ENCODE measurements at places on chromosomes 11 and 22.

DNA sequence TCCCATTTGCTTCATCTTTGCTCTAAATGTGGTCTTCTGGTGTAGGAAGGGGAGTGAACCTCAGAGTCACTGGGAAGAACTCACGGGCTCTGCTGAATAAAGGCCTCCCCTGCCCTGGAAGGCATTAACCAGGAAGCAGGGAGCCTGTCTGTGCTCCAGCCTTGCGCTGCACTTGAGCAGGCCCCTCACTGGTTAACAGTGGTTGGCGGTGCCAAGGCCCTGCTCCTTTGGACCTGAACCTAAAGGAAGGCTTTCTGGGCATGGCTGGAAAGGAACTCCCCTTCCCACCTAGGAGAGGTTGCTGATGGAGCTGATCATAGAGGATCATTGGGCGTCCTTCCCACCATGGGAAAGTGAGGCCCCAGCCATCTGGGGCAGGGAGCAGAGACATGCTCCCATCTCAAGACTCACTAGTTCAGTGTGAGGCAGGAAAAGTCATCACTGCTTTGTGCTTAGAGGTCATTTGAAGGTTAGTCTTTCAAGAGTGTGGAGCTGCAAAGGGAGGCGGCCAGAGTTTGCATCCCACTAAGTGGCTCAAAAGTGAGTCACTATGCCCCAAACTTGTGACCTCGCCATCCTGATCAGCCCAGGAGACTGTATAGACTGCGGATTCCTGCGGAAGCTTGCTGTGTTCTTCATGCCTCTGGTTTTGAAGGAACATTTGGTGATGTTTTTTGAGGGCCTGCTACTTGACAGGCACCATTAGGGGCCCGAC is 50.4 kb downstream of the DBX1 start:
- no peak for DNase-seq

DNA sequence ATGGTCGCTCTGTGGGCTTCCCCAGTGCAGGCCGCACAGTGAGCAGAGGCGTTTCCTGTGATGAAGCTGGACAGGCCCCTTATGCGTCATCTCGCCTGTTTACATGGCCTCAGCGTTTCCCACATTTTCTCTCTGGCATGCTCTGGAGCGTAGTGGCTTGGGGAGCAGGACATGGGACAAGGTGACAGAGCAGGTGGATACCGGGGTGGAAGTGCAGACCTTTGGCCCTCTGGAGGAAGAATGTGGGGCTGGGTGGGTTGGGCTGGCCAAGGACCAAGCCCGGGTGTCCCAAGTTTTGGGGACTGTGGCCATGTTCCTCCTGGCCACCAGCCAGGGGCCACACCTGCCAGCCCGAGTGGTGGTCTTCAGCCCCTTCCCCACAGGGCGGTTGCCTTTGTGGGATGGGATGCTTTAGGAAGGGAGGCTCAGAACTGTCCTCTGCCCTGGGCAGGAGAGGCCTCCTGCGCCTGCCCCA is 446.6 kb downstream of the TBC1D22A start:
- DNase-seq, result no peak

- DNase-seq, result no peak
Measured at GRCh38 chr11:47052576-47052975, 116.0 kb downstream of the CSTPP1 start.

GRCh38 chr11:8610532-8611116 is 16.6 kb upstream of the STK33 start:
- DNase-seq, result no peak

DNA sequence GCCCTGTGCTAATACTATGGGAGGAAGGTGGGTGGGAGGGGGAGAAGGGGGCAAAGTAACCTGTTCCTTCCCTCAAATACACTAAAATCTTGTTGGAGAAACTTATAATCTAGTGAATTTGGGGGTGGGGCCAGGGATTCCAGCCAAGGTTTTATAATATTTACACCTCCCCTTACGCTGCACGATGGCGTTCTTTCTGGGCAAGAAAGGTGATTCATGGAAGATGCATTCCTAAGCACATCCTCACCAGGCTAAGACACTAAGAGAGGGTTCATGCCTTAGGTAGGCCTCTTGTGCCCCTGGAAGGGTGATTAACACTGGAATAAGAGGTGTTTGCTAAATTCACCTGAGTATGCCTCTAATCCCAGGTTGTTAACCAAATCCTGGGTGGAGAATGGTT is 82.6 kb downstream of the BARX2 start:
- no peak for DNase-seq

DNA sequence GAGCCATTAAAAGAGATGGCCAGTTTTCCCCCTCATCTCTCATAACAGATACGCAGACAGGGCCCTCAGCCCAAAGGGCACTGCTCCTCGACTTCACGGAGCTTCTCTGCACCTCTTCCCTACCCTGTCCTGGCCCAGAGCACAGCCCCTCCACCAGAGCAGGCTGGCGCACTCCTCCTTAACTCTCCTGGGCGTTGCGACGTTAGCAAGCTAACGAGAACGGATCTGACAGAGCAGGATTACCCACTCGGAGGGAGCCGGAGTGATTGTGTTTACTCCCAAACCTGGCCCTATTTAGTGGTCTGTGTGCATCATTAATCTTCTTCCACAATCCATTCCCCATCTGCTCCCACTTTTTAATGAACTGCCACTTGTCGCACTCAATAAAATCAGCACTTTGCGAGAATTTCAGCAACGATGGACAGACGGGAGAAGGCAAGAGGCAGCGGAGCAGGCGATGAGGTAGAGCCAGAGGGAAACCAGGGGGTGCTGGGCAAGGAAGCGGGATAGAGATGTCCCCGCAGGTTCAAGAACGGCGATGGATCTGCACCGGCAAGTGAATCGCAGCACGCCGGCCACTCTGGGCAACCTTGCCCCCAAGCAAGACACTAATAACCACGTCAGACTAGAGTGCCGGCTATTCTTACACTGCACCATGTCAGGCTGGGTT is 159.4 kb downstream of the BUD13 start:
- no peak for DNase-seq

- no peak for DNase-seq
Measured at GRCh38 chr11:115706626-115707135, 202.5 kb upstream of the CADM1 start.

DNA sequence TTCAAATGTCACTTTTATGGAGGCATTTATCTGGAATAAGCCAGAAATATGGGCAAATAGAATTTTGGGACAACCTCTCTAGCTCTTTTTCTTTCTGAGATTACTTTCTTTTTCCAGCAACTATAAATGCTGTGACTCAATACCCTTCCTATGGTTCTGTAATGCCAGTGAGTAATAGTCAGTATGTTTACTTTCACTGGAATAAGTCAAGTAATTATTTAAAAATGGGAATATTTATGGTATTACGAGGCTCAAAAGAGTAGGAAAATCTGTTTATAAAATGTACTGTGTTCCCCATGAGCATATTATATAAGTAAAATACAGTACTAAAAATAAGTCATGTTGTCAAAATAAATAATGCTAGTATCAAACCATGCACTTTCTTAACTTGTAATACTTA is 750.5 kb downstream of the LUZP2 start:
- DNase-seq, result no peak

DNA sequence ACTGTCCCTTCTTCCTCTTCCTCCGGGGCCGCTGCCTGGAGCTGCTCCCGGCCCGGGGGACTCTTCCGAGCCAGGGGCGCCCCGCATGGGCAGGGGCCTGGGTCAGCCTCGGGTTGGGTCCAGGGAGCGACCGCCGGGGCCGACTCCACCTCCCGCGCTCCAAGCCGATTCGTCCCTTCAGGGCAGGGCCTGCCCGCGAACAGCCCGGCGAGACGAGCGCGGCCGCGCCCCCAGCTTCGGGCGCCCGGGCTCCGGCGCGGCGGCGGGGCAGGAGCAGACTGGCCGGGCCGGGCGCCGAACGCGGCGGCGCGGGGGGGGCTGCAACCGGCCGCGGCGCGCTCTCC is at the start of gene LARGE1:
Gene LARGE1 (minus strand): TSS at position 280 of the 344 bp plus-strand sequence.
- peak; percentile 41 for DNase-seq

- no peak for DNase-seq
Measured at GRCh38 chr22:23057331-23057730, 13.0 kb upstream of the GNAZ start.

- DNase-seq, result no peak
Measured at GRCh38 chr11:8250981-8251615, 12.6 kb downstream of the LMO1 start.

- no peak for DNase-seq
Measured at GRCh38 chr11:86983021-86983488, 27.9 kb upstream of the FZD4 start.

GRCh38 chr11:61499816-61500491 is 8.6 kb upstream of the LRRC10B start:
- DNase-seq, result no peak

GRCh38 chr11:126595560-126595959 is 240.1 kb downstream of the ST3GAL4 start:
- no peak for DNase-seq

DNA sequence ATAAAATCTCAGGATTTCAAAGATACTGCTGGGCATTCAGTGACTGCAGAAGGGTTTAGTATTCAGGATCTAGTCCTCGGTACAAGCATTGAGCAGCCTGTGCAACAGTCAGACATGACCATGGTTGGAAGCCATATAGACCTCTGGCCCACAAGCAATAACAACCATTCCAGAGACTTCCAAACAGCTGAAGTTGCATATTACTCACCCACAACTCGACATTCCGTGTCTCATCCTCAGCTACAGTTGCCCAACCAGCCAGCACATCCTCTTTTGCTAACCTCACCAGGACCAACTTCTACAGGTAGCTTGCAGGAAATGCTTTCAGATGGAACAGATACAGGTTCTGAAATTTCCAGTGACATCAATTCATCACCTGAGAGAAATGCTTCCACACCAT is 156.8 kb downstream of the C11orf91 start:
- DNase-seq, result no peak

- no peak for DNase-seq
Measured at GRCh38 chr22:18121506-18121905, 10.9 kb downstream of the TUBA8 start.

- DNase-seq, result no peak
Measured at GRCh38 chr22:34004058-34004457, 83.8 kb upstream of the LARGE1 start.

- DNase-seq, result no peak
Measured at GRCh38 chr22:22824340-22825212, 63.0 kb upstream of the IGLL5 start.

GRCh38 chr11:63826471-63827190 is 12.3 kb upstream of the MARK2 start:
- DNase-seq, result no peak

- peak; percentile 71 for DNase-seq
Measured at GRCh38 chr11:34642001-34642554, 21.2 kb downstream of the EHF start.

DNA sequence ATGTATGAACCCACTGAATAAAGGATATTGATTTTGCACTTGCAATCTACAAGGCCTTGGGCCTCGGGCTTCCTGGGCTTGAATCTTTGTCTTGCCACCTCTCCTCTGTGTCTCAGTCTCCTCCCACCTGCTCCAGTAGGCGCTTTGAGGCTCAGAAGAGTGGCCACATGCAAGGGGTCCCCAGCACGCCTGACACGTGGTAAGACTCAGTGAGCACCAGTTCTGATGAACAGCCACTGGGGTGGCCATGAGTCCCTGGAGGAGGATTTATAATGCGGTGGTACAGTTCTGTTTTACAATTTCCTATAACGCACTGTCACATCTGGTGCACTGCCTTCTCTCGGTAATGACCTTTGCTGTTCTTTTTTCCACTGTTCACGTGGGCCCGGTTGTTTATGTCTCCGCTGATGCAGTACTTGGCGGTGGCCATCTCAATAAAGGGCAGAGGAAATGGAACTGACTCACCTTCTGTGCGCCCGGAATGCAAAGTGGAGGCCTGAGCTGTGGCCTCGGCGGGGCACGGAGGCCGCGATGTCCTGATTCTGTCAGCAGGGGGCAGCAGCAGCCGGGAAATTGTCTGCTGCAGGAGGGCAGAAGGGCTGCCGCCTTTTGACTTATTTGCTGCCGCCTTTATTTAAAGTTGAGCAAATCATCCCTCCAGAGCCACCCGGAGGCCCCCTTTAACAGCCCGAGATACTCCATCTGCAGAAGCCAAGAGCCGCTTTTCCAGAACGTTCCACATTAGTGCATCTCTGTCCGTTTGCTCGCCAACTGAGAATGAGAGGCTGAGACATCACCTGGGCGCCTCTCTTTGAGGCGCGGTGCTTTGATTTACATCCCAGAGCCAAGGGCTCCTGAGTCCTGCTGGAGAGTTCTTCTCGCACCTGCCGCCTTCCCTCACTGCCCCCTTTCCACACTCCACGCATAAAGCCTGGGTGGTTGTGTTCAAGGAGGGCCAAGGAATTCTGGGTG is 6.0 kb upstream of the IFT27 start:
- DNase-seq, result peak; percentile 75

DNA sequence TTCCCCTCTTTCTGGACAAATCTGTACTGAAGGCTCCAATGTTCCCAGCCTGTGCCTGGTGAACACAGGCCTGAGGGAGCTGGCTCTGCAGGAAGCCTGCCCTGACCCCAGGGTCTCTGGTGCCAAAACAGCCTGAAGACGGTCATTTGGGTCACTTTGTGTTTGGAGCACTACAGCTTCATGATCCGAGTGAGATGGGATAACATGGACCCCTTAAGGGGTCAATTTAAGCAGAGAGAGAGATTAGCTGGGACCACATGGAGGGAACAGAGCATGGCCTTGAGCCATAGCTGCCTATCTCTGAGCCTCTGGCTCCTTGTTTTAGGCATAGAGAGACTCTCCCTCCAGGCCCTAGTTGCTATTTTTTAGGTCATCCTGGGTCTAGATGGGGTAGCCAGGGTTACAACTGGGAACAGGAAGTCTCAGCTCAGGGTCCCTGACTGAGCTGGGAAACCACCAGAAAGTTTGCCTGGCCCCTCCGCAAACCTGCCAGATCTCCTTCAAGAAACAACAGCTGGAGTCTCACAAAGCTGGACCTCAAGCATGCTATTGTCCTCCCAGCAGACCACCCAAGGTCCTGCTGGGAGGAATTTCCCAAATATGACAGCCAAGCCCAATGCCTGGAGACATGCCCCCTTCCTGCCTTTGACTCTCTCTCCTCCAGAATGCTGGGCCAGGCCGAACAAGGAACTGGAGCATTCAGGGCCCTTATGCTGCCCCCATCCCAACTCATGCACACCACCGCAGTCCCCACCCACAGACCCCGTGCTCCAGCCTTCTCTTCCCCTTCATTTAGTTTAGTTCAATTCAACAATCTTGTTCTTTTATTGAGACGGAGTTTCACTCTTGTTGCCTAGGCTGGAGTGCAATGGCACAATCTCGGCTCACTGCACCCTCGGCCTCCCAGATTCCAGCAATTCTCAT is 4.0 kb downstream of the SLCO2B1 start:
- DNase-seq, result no peak

- DNase-seq, result no peak
Measured at GRCh38 chr11:64564947-64565889, 25.8 kb upstream of the SLC22A12 start.

GRCh38 chr22:27311698-27312550 is 489.6 kb downstream of the MN1 start:
- no peak for DNase-seq

- DNase-seq, result peak; percentile 12
Measured at GRCh38 chr11:61693922-61694601, 13.9 kb downstream of the DAGLA start.

- DNase-seq, result no peak
Measured at GRCh38 chr22:39593931-39594285, 23.4 kb downstream of the CACNA1I start.

DNA sequence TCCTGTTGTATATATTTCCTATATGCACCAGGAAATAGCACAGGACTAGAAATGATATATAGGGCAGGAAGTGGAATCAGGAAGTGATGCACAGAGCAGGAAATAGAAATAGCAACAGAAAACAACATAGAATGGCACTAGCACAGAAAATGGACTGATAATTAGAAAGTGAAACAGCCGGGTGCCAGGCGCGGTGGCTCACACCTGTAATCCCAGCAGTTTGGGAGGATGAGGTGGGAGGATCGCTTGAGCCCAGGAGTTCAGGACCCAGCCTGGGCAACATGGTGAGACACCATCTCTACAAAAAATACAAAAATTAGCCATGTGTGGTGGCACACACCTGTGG is 10.0 kb upstream of the RELT start:
- no peak for DNase-seq
